Glutamatergic neuron (in vitro differentiated cells): ENCODE measurements at places on chromosomes 6 and 20.

DNA sequence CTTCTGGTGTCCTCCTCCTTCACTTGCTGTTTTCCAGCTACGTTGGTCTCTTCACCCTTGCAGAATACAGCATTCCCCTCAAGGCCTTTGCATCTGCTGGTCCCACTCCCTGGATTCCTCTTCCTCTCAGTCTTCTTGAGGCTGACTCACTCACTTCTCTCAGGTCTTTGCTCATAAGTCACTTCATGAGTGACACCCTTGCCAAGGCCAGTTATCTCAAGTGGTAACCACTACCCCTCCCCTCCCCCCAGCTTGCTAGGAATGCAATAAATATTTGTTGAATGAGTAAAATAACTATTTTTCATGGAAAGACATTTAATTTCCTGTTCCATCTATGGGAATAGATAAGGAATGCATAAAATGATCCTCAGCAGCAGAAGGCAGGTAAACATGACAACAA is 131.7 kb downstream of the PLCB4 start:
- DNase-seq = no peak

DNA sequence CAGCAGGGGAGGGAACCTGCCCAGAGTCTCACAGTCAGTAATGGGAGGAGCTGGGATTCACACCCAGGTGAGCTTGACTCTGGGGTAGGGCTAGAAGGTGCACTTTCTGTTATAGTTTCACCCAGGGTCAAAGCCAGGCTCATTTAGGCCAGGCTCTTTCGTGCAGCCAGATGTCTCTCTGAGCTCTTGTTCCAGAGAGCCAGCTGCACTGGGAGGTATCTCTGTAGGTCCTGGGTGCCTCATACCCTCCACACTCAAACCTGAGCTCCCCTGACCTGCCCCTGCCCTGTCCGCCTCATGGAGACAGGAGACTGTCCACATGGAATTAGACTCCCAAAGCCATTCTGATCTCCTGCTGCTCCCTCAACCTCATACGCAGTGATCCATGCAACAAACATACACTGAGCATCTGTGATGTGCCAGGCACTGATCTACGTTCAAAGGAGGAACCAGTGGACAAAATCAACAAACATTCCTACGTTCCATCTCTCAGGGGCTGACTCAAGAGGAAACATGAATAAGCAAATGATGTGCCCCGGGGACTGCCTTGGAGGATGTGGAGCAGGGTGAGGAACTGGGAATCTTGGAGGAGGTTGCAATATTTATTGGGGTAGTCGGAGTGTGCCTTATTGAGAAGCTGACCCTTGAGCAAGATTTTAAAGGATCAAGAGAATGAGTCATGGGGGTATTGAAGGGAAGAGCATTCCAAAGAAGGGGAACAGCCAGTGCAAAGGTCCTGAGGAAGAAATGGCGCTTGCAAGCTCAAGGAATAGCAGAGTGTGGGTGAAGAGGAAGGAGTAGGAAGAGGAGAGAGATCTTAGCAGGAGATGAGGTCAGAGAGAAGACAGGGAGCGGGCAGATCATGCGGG is 71.3 kb upstream of the TOX2 start:
- DNase-seq = no peak

GRCh38 chr20:18985551-18985950 is 172.0 kb downstream of the SCP2D1 start:
- DNase-seq = no peak

- no peak for DNase-seq
Observed at GRCh38 chr6:136344420-136344819, 54.8 kb upstream of the BCLAF1 start.

- no peak for DNase-seq
Observed at GRCh38 chr6:1703923-1704322, 94.2 kb downstream of the FOXC1 start.

GRCh38 chr6:22221211-22221610 is 75.6 kb downstream of the PRL start:
- no peak for DNase-seq

- DNase-seq = no peak
Observed at GRCh38 chr6:170186006-170186935, 104.6 kb downstream of the DLL1 start.
